Heart left ventricle (tissue), 16 donors: ENCODE measurements at places on chromosomes 6 and 20. TPM values are rescaled to one million over a fixed set of nuclear protein-coding genes. Genes with fewer than 3 reads are reported as not detected.

GRCh38 chr20:34637245-34638038, 39.5 kb downstream of the PIGU start:
- no peak for DNase-seq

- DNase-seq, result no peak
These were observed 30.6 kb downstream of the FAM229B start for GRCh38 chr6:112118034-112118433.

DNA sequence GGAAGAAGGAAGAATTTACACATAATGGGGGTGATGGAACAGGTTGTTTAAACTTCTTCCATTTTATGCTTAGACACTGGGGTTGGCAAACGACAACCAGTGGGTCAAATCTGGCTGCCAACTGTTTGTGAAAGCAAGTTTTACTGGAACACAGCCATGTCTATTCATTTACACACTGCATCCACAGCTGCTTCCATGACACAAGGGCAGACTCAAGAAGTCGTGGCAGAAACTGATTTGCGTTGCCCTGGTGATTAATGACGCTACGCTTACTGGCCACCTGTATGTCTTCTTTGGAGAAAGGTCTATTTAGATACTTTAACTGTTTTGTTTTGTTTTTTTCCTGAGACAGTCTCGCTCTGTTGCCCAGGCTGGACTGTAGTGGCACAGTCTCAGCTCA, 19.0 kb downstream of the CTCFL start:
- DNase-seq, result no peak

DNA sequence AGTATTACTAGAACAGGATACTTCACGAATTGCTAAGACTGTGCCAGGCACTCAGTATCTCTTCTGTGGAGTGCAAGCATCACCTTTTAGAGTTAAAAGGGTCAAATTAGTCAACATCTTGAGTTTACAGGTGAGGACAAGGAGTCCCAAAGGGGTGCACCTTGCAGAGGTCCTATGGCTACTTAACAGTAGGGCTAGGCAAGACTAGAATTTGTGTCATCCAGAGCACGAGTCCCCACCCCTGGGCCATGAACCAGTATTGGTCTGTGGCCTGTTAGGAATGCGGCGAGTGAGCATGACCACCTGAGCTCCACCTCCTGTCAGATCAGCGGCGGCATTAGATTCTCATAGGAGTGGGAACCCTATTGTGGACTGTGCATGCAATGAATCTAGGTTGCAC, 10.5 kb upstream of the DSTN start:
- DNase-seq, result no peak

DNA sequence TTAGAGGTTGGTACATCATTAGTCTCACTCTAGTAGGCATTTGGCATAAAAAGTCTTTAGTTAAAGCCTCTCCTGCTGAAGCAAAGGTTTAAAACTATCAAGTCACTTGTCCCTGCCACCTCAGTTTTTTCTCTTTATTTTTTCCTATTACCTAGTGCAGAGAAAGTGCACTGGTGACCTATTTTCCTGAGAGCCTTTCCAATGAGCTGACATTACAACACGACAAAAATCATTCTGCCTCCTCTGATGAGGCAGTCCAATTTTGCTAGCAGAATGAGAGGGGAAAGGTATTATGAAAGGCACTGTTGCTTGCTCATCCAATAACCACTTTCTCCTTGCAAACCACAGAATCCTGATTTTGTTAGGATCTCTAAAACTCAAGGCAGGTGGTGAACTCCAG, 73.3 kb upstream of the SGK1 start:
- DNase-seq, result no peak

DNA sequence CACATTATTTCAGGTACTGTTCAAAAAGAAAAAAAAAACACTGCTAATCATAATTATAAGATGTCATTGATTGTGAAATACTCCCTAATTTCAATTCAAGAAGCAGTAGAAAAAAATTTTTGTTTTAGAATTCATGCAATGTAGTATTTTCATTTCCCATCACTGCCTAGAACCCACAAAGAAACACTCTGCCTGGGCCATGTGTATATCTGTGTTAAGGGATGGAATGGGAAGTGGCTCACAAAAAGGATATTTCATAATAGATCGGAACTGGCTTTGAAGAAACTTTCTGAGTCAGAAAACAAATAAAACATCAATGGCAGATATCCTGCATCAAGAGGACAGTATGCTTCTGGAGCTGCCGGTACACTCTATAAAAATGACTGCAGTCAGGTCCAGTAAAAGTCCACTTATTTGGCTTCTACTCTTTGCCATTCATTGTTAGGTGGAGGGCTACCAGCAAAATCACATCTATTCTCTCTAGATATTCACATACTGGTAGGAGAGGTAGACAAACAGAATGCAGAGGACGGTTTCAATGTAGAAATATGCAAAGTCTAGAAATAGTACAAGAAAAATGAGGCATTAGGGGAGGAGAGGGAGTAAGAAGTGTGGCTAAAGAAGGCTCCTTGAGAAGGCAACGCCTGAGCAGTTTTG, 135.0 kb upstream of the TNFAIP3 start:
- no peak for DNase-seq

GRCh38 chr6:37021356-37022129, 16.1 kb downstream of the FGD2 start:
- DNase-seq, result no peak

DNA sequence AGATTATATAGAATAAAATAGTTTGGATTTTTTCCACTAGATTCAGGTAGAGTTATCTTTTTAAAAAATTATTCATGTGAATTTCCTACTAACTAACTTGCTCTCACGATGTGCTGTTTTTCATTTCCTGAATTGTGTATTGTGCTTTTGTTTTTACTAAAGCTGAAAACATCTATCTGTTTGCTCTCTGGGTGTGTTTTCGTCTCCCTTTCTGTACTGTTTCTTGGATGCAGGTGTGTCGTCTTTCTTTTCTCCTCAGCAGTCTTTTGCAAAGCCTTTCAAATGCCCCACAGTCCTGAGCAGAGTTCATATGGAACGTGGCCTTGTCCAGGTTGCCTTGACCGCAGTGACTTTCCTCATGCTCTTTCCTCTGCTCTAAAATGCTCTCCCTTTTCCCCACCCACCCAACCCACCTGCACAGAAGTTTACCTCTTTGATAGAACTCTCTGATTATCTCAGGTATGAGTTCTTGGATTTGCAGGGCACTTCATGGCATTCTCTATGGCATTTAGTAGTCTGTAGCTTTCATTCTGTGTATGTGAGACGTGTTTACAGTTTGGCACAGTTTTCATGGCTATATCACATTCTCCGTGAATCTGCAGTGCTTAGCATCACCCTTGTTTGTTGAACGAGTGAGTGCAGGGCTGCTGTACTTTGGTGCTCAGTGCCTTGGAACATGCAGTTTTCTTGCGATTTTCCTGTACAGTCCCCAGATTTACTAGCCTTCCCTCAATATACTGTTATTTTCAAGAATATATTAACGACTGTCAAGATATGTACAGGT, 77.1 kb downstream of the FARS2 start:
- no peak for DNase-seq

- no peak for DNase-seq
These were observed 38.4 kb upstream of the TGM2 start for GRCh38 chr20:38203337-38203980.

DNA sequence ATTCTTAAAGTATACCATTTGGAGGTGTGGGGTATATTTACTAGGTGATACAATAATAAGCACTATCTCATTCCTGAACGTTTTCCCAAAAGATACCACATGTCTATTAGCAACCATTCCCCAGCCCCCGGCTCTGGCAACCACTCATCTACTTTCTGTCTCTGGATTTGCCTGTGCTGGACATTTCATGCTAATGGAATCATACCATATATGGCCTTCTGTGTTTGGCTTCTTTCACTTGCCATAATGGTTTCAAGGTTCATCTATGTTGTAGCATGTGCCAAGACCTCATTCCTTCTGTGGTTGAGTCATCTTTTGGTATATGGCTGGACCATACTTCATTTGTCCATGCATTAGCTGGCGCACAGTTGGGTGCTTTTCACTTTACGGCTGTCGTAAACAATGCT, 39.7 kb downstream of the BCAS4 start:
- no peak for DNase-seq

DNA sequence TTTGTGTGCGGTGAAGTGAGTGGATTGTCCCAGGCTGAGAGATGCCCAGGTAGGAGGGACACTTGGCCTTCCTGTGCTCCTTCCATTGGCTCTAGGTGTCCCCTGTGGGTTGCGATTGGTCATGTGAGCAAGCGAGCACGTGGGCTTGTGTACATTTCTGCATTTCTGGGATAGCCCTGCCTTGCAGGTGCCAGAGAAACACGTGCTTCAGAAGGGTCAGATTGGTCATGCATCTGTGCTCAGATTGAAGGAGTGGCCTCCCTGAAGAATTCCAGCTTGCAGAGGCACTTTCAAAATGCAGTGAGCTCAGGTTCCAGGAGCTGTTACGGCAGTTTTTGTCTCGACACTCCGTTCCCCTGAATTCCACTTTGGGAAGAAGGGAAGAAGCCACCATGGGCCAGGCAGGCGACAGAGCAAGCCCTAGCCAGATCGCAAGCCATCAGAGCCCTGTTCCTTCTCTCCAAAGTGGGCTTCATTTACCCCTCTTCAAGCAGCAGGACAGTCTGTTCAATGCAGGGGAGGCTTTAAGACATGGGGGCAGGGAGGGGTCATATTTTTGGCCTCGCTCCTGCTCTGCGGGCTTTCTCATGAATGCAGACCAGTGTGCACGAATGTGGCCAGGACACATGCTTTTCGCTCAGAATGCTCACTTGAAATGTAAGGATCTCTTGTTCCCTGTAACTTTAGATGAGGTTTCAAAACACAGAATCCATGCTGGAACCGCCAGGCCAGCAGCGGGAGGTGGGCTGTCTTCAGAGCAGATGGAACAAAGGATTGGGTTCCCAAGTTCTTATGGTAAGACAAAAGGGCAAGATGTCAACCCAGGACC, 78.6 kb upstream of the AKAP12 start:
- DNase-seq, result no peak

GRCh38 chr6:117512056-117512828, 29.8 kb downstream of the DCBLD1 start:
- DNase-seq, result no peak

DNA sequence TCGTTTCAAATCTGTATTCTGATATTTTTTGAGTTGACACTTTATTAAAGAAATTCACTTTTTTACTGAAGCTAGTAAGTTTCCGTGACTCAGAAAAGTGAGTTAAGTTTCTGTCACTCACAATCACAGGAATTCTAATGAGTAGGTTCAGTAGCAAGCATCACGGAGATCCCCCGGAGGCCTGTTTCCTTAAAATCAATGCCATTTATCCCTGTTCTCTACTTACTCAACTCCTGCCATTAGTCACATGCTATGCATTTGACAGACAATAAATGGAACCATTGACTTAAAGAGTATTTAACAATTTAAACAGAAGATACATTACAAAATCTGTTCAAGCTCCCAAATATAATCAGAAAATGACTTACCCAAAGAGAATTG, 9.1 kb downstream of the SLC18B1 start:
- no peak for DNase-seq

DNA sequence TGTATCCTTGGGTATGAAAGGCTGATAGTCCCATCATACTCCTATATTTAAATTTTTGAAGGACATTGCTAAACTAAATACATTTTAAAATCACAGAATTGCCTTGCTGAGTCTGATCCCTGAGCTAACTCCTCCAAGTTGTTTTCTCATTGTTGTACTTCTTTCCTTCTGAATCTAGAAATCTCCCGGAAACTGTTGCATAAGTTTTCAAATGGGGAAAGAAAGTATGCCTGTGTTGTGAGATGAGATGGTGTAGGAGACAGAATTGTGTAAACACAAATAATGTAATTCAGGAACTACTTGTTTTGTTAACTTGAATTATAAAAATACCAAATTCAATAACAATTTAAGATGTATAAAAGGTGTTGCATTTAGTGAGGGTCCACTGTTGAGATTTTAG, 7.3 kb downstream of the PNRC1 start:
- no peak for DNase-seq

FAM162B gene
- 3.2 TPM for total RNA-seq

FAM217A gene
- not detected for total RNA-seq

RIMS1 gene
- total RNA-seq, result 3.2 TPM

SPDEF gene
- 0.23 TPM for total RNA-seq

BCL2L1 gene
- total RNA-seq, result 48.2 TPM

GPR63 gene
- total RNA-seq, result 1.5 TPM
